Right atrium auricular region (tissue), 2 donors: ENCODE measurements at places on chromosomes 11 and 22. TPM values are rescaled to one million over a fixed set of nuclear protein-coding genes. Genes with fewer than 3 reads are reported as not detected.

DNA sequence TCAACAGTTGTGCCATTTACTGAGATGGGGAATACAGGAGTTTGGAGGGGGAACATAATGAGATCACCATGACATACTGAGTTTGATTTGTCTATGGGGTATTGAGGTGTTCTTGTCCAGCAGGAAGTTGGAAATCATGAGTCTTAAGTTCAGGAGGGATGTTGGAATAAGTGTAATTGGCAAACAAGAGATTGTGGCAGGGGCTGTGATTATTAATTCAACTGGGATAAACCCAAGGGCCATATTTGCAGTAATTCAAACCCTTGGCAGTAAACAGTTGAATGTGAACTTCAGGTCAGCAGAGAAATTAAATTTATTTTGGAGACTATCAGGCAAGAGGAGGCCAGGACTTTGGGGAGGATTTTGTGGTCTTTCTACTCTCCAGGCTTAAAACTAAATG is 33.4 kb downstream of the ADM start:
- H3K27me3 ChIP-seq, result no peaks in the 10 kb centered on the region
- H3K27ac ChIP-seq, result no peak overlapping the region
- DNase-seq, result no peak
- no peak overlapping the region for H3K4me3 ChIP-seq

Gene TYR
- not detected for total RNA-seq

Gene P4HA3
- total RNA-seq, result not detected

DNA sequence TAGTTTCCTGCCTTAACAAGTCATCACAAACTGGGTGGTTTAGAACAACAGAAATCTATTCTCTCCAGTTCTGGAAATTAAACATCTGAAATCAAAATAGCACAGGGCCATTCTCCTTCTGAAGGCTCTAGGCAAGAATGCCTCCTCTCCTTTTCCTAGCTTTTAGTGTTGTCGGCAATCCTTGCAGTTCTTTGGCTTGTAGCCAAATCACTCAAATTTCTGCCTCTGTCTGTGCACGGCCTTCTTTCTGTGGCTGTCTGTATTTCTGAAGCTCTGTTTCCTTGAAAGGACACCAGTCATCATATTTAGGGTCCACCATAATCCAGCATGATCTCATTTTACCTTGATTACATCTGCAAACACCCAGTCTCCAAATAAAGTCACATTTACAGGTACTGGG is 795.5 kb downstream of the METTL15 start:
- no peaks in the 10 kb centered on the region for H3K4me1 ChIP-seq
- H3K4me3 ChIP-seq, result no peak overlapping the region
- no peak overlapping the region for H3K27ac ChIP-seq
- H3K36me3 ChIP-seq, result no peaks in the 10 kb centered on the region
- no peaks in the 10 kb centered on the region for H3K27me3 ChIP-seq

GRCh38 chr11:48079596-48079995 is 99.2 kb downstream of the PTPRJ start:
- H3K4me3 ChIP-seq, result no peak overlapping the region
- H3K36me3 ChIP-seq, result no peaks in the 10 kb centered on the region
- H3K27me3 ChIP-seq, result no peaks in the 10 kb centered on the region
- H3K27ac ChIP-seq, result no peak overlapping the region

GRCh38 chr11:2750682-2751522 is 51.1 kb upstream of the KCNQ1OT1 start:
- H3K4me1 ChIP-seq, result no peaks in the 10 kb centered on the region
- no peaks in the 10 kb centered on the region for H3K36me3 ChIP-seq
- H3K27ac ChIP-seq, result no peak overlapping the region
- no peak for DNase-seq

Gene NXPE4
- total RNA-seq, result not detected

DNA sequence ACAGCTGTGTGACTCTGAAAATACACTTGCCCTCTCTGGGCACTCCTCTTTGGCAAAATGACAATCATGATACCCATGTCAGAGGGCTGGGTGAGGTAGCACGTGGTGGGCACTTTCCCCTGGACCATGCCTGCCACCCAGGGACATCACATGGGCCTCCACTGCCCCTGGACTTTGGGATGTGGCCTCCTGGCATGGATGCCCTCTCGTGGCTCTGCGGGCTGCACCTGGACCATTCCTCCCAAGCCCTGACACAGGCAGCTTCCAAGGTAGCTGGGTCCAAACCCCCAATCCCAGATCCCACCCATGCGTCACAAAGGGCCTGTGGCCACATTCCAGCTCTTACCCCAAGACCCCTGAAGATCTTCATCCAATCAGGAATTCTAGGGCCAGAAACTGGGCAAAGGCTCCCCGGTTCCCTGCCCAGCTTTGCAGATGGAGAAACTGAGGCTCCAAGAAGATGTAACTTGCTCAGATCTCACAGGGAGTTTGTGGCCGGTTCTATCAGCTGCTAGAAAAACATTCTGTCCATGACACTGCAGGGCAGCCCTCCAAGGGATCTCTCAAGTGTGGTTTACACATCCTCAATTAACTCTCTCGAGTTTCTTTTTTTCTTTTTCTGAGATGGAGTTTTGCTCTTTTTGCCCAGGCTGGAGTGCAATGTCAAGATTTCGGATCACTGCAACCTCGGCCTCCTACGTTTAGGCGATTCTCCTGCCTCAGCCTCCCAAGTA is 35.4 kb upstream of the CYB5R3 start:
- H3K27me3 ChIP-seq, result no peaks in the 10 kb centered on the region
- H3K4me1 ChIP-seq, result peaks cover 4% of the 10 kb centered on the region
- no peak for DNase-seq

Gene TRIM49
- total RNA-seq, result not detected

- no peaks in the 10 kb centered on the region for H3K36me3 ChIP-seq
- H3K4me1 ChIP-seq, result peaks cover 10% of the 10 kb centered on the region
- no peak for DNase-seq
- no peaks in the 10 kb centered on the region for H3K27me3 ChIP-seq
Measured at GRCh38 chr11:11816511-11817314, 25.1 kb upstream of the USP47 start.

Gene SAA4
- total RNA-seq, result not detected
